Kidney glomerular epithelial cell (primary cell): ENCODE measurements at places on chromosomes 1 and 21.

- no peak for DNase-seq
Observed at GRCh38 chr1:17314491-17314971, 6.5 kb downstream of the PADI4 start.

GRCh38 chr1:54442185-54442584 lies 36.0 kb upstream of the SSBP3 start:
- DNase-seq: no peak

DNA sequence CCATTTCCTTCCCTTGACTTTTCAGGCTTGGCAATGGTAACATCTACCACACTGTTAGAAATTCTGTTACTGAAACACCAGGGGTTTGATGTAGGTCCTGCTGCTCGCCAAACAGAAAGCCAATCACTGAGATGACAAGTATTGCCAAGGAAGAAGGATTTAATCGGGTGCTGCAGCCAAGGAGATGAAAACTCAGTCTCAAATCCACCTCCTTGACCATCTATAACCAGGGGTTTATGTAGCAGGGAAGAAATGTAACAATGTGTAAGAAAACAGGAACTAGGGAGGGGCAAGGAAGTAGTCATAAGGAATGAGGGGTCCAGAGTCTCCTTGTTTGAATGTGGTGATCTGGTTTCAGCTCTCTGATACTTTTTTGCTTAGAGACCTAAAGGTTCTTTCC lies 25.4 kb downstream of the PLA2G2A start:
- DNase-seq: no peak

DNA sequence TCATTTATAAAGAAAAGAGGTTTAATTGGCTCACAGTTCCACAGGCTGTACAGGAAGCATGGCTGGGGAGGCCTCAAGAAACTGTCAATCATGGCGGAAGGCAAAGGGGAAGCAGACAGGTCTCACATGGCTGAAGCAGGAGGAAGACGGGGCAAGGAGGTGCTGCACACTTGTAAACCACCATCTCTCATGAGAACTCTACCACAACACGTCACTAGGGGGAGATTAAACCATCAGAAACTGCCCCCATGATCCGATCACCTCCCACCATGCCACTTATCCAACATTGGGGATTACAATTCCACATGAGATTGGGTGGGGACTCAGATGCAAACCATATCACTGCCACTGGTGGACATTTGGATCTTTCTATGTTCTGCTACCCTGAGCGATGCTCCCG lies 351.4 kb downstream of the NPHP4 start:
- no peak for DNase-seq

DNA sequence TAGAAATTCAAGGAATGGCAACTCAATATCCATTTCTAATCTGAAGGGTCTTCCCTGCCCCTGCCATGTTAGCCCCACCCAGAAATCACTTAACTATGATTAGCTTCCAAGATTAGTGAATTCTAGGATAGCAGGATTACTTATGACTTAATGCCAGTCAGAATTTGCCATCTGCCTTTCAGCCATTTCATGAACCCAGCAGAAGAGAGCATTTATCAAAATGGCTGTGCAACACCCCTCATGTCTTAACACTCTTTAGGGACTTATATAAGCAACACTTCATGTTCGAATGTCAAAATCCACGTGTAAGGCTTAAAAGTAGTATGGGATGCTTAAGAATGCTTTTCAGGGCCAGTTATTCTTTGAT lies 288.5 kb downstream of the NFIA start:
- no peak for DNase-seq

DNA sequence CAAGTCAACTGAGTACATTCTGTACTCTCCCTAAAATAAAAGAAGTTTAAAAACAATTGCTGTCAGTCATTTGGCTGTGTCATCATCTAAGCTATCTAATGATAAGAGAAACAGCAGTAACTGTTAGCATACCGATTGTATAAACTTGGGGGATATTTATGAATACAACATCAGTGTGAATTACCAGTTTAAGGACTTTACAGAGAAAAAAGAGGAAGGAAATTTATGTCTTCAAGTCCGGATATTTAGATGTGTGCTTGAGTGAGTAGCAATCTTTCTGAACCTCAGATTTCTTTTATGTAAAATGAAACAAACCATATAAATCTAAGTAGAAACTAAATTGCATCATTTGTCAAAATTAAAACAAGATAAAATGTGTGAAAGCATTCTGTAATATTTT lies 1557.0 kb downstream of the MRPL39 start:
- no peak for DNase-seq

DNA sequence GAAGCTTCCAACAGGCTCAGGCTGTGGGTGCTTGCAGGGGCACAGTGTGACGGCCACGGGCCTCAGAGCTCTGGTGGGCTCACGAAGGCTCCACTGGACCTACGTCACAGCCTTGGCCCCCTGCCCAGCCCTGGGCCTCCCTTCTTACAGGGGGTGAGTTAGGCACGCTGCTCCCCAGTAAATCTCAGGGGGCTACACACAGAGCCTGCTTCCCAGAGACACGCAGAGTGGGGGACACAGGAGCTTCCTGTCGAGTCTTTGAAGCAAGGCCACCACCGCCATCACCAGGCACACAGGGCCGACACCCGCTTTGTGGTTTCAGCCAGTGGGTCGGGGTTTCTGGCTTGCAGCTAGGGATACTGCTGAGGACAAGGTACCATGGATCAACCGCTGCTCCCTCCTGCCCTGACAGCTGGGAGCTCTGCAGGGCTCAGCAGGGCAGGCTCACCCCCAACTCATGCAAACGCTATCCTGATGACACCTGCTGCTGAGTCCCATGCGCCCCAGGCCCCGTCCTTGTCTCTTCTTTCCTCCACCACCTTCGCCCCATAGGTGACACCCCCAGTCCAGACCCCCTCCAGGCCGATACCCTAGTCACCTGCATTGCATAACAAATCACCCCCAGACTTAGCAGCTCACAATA lies 5.5 kb upstream of the CFAP410 start:
- no peak for DNase-seq

GRCh38 chr1:62380181-62380580 lies 56.7 kb upstream of the USP1 start:
- DNase-seq: no peak

DNA sequence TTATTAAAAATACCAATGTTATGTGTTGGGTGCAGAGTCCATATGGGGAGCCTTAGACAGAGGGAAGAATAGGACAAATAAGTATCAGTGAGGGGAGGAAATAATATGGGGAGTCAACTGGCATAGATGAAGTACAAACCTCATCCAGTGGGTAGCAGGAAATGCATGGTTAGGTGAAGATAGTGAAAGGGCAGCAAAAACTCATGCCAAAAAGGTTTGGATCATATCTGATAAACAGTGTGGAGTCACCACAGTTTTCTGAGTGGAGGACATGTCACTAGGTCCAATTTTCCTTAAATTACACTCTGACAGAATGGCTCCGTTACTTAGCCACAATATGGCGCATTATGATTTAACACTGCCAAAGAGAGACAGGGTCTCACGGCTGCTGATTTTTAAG lies 10.3 kb downstream of the DUSP23 start:
- DNase-seq: no peak

DNA sequence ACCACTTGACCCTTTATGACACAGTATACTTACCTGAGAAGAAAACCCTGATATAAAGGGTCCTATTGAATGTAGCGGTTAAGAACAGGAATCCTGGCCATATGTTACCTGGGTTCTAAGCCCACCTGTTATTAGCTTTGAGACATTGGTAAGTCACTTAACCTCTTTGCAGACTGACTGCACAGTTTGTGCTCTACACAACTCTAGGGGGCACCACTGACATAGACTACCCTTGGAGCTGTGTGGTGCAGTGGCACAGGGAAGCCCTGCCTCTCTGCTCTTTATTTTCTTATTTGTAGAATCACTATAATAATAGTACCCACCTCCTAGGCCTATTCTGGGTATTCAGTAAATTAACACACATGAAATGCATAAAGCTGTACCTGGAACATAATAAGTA lies 165.6 kb downstream of the C1orf94 start:
- DNase-seq: no peak
